ENCODE measurements at places on chromosomes 11 and 22.
A peak's percentile ranks its signal among the peaks of the same experiment; 100 is the strongest.

DNA sequence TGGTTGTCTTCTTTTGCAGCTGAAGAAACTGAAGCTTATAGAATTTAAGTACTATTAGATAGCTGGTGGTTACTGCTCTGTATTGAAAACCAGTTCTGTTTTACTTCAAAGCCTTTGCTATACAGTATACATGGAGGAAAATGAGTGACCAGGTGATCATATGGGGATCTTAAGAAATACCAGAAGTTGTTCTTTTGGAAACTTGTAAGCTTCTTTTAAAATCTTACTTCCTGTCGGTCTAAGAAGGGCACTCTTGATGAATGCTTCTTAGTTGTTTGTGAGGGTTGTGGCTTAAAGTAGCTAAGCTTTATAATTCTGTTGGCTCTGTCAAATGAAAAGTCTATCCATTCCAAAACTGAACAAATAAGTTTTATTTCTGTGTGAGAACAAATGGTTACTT lies 55.2 kb downstream of the PDE3B start:
- DNase-seq: no peak

- no peak for DNase-seq
These were observed 2.4 kb downstream of the FADS1 start for GRCh38 chr11:61814247-61814957.

DNA sequence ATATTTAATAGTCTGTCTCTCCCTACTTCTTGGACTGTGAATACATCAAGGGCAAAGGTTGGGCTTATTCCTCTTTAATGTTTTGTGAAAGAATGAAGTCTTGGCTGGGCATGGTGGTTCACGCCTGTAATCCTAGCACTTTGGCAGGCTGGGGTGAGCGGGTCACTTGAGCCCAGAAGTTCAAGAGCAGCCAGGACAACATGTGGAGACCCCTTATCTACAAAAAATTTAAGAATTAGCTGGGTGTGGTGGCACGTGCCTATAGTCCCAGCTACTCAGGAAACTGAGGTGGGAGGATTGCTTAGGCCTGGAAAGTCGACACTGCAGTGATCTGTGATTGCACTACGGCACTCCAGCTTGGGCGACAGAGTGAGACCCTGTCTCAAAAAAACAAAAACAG lies 20.2 kb downstream of the RNF121 start:
- no peak for DNase-seq

GRCh38 chr11:2465202-2466068 lies 20.6 kb downstream of the KCNQ1 start:
- DNase-seq: no peak

DNA sequence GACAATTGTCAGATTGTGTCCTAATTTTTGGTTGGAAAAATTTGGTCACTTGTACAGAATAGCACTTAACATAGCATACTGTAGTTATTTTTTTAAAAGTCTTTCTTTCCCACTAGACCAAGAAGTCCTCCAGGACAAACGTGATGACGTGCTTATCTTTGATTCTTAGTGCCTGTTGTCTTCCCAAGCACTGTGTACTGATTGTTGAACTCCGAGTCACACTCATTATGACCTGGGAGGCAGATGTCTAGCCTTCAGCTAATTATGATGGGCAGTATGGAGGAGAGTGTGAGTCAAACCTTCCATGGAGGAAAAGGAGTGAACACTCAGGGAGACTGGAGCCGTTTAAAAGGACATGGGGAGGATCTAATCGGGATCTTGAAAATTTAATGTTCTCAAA lies 119.8 kb downstream of the SPON1 start:
- no peak for DNase-seq

DNA sequence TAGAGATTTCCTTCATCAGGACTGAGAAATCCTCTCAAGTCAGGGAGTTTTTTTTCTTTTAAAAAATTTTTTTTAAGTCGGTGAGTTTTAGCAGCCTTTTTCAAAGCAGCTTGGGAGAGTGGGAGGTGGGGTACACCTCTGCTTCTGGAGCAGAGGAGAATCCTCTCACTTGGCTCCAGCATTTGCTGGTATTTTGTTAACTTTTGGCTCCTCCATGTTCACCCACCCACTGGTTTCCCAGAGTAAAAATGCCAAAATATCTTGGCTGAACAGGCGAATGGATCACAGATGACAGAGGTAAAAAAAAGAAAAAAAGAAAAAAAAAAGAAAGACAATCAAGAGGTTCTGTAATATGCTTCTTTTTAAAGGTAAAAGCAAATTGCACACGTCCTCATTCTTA lies 68.0 kb downstream of the GAB2 start:
- DNase-seq: no peak

GRCh38 chr11:95503047-95503446 lies 272.0 kb upstream of the SESN3 start:
- no peak for DNase-seq

DNA sequence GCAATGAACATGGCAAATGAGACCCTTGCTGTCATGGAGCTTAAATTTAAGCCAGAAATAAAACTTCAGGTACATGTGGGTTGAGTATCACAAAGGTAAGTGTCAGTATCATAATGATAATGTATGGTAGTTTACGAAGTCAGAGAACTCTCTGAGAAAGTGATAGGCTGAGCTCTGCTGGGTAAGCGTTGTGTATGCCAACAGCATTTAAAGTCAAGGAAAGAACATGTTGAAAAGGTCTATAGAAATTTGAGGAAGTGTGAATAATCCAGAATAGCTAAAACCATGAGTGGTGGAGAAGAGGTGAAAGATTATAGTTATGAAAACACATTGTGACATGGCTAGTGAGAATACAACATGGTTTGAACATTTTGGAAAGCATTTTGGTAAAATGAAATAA lies 17.4 kb upstream of the CTSC start:
- DNase-seq: no peak

- no peak for DNase-seq
These were observed 391.1 kb downstream of the AASDHPPT start for GRCh38 chr11:106468531-106468930.

- DNase-seq: no peak
These were observed 284.0 kb downstream of the MN1 start for GRCh38 chr22:27517361-27518155.

DNA sequence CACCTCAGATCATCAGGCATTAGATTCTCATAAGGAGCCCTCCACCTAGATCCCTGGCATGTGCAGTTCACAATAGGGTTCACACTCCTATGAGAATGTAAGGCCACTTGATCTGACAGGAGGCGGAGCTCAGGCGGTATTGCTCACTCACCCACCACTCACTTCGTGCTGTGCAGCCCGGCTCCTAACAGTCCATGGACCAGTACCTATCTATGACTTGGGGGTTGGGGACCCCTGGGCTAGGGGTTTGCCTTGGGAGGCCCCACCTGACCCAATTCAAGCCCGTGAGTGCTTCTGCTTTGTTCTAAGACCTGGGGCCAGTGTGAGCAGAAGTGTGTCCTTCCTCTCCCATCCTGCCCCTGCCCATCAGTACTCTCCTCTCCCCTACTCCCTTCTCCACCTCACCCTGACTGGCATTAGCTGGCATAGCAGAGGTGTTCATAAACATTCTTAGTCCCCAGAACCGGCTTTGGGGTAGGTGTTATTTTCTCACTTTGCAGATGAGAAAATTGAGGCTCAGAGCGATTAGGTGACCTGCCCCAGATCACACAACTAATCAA lies 2.2 kb downstream of the APOC3 start:
- no peak for DNase-seq

GRCh38 chr22:42275970-42276369 lies 5.5 kb upstream of the TCF20 start:
- DNase-seq: no peak

- no peak for DNase-seq
These were observed 153.7 kb downstream of the TBC1D22A start for GRCh38 chr22:46915950-46916730.

DNA sequence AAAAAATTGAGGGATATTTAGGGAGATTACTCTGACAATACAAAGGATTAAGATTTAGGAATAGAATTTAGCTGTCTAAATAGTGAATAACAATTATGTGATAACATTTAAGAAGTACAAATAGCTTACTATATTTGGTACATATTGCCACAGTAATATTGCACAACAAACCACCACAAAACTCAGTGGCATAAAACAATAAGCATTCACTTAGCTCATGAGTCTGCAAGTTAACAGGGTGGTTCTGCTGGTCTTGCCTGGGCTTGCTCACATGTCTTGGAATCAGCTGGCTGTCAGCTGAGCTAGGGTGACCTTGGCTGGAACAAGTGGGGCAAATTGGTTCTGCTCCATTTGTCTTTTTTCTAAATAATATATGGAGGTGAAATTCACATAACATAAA lies 115.1 kb downstream of the DCDC1 start:
- no peak for DNase-seq

DNA sequence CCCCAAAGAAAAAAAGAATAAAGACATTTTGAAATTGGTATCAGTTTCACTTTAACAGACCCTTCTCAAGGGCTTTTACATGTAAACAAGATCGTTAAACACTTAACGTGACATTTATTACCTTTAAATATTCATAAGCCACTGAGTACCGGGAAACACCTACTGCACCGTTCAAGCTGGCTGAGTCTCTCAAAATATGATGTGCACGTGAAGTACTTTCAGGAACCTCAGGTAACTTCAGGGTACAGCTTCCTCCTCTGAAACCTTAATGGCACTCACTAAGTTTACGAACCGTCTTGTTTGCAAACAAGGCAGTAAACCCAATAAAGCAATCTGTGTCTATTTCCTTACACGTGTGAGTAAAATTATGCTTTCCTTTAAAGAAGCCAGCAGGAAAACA lies 105.5 kb upstream of the TENM4 start:
- DNase-seq: no peak

DNA sequence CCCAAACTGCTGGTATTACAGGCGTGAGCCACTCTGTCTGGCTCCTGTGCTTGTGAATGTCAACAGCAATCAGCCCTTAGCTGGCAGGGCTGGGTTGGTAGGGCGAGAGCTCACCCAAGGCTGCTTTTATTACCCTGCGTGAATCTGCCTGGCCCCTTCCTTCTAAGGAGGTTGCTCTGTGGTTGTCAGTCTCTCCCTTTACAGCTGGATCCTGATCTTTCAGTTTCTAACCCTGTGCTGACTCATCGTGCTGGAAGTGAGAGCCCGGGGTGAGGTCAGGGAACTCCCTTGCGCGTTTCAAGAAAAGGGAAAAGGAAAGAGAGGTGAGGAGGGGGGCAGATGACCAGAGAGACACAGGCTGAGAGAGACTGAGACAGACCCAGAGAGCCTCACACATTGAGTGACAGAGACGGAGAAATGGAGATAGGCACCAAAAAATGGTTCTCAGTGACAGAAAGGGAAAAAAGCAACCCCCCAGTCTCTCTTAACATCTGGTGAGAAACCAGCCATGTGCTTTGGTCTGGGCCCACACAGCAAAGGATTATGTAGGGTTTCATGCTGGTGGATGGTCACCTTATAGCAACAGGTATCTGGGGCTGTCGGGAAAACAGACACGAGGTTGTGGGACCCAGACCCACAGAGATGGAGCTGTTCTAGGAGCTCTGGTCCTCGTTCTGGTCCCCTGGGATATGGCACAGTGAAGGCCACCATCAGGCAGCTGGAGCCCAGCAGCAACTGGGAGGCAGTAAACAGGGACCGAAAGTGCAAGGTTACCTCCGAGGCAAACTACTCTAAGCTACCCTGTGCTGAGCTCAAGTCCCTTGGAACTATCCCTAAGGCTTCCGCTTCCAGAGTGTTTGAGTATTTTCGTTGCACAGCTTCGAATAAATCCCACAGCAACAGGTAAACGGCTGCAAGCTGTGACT lies 2.5 kb downstream of the TCN2 start:
- DNase-seq: peak; percentile 83

DNA sequence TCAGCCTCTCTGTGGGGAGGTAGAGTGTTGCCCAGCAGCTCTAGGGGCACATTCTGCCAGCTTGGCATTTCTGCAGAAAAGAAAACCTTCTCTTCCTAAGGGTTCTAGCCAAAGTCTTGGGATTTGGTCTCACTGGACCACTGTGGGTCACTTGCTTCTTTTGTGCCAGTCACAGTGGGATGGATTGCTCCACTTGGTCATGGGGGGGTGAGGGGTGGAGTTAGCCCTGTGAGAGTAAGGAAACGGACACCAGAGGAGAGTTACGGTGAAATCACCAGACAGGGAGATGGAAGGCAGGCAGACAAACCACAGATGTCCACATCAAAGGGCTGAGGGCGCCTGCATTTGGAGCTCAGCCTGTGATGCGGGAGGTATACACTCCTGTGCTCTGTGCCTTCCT lies 10.8 kb downstream of the SGSM1 start:
- no peak for DNase-seq

DNA sequence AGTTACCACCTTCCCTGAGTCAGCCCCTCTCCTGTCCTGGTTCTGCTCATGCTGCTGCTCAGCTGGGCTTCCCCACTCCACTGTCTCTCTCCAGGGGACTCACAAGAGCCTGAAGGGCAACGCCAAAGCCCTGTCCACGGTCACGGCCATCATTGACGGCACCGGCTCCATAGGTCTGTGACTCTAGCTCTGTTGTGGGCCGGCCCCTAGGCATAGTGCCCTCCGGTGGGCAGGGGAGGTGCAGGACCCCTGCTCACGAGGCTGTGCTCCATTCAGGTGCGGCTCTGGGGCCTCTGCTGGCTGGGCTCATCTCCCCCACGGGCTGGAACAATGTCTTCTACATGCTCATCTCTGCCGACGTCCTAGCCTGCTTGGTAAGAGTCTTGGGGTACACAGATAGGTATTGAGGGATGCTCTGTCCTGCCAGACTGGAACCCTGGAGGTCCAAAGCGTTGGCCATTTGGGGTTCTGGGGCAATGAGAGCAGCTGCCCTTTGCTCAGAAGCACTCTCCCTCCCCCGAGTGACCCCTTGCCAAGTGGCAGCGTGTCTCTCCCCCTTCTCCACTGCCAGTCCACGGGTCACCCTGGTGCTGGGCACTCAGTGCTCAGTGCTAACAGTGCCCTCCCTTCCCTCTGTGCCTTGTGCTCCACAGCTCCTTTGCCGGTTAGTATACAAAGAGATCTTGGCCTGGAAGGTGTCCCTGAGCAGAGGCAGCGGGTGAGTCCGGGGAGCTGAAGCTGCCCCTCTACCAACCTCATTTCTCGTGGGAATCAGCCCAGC lies 22.4 kb downstream of the SLC37A2 start:
- DNase-seq: no peak

- DNase-seq: no peak
These were observed 9.7 kb downstream of the FBLN1 start for GRCh38 chr22:45512363-45512762.

GRCh38 chr11:18633256-18634139 lies 644 bp downstream of the SPTY2D1 start:
- no peak for DNase-seq

DNA sequence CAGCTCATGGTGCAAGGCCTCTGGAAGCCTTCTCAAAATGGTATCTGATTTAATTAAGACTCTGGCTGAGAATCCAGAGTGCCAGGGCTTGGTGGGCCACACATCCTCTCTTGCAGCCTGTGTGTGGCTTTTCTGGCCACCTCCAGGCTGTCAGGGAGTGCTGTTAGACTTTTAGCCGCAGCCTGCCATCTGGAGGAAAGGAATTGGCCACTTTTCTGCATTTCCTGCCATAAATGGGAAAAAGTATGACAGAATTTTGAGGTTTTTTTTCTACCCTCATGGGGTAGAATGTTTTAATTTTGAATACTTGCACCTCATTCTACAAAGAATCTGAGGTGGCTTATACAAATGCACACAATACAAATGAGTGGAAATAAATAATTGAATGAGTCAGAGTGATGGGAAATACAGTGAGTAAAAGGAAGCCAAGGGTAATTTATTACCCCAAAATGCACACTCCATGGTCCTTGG lies 218.4 kb downstream of the ADAMTS15 start:
- no peak for DNase-seq

- DNase-seq: peak; percentile 59
These were observed 2.1 kb downstream of the KMT2A start for GRCh38 chr11:118438314-118438931.

All from HTR-8/SVneo (cell line).